ENCODE measurements at places on chromosomes 6 and 20.

GRCh38 chr6:165229216-165229615 lies 80.2 kb downstream of the C6orf118 start:
- no peak for DNase-seq

DNA sequence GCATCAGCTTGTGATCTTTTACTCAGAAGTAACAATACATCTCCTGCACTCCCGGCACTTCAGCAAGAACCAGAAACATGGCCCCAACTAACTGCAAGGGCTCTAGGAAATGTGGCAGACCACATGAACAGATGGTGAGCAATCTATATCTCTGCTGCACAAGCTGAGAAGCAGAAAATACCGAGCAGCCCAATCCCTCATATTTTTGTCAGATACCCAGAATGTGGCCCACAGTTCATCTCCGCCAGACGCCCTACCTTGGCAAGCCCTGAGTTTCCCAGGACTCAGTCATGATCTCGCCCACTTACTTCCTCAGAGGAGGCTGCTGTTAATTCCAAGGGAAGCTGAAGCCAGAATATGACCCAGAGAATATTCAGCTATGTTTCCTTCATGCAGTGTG lies 63.1 kb upstream of the PHACTR1 start:
- no peak for DNase-seq

DNA sequence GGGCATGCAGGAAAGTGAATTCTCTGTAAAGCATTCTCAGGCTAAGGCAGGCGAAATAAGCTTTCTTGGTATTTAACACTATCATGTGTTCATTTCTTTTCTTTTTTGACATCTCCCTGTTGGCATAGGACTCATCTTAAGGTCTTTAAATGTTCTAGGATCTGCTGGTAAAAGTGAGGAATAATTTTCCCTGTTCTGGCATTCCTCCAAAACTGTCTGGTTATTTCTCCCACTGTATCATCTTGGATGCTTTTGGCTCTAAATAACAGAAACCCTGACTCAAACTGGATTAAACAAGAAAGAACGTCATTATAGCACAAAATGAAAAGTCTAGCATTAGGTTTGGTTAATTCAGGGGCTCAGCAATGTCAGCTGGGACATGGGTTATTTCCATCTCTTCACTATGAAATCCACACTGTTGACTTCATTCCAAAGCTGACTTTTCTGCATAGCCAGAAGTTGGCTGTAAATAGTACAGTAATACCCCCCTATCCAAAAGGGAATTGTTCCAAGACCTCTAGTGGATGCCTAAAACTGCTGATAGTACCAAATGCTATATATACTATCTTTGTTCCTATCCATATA lies 37.9 kb upstream of the SNAP25 start:
- DNase-seq, result no peak

- DNase-seq, result peak; percentile 71
These were observed 11.2 kb downstream of the TLDC2 start for GRCh38 chr20:36886859-36887751.

GRCh38 chr20:37194621-37195417 lies 15.5 kb upstream of the MROH8 start:
- no peak for DNase-seq

GRCh38 chr20:32737371-32738223 lies 5.7 kb downstream of the COMMD7 start:
- DNase-seq, result no peak

- no peak for DNase-seq
These were observed 787 bp upstream of the RAB32 start for GRCh38 chr6:146542881-146543210.

DNA sequence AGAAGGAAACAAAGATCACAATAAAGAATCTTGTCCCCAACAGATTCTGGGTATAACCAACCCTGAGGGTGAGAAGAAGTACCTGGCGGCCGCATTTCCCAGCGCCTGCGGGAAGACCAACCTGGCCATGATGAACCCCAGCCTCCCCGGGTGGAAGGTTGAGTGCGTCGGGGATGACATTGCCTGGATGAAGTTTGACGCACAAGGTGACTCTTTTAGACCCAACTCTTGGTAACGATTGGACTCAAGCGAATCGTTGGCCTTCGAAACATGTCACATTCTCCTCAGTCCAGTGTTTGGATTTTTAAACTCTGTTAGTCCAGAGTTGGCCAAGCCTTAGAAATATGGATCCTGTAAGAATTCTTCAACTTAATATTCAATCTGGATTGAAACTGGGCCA lies 2.6 kb downstream of the PCK1 start:
- no peak for DNase-seq

DNA sequence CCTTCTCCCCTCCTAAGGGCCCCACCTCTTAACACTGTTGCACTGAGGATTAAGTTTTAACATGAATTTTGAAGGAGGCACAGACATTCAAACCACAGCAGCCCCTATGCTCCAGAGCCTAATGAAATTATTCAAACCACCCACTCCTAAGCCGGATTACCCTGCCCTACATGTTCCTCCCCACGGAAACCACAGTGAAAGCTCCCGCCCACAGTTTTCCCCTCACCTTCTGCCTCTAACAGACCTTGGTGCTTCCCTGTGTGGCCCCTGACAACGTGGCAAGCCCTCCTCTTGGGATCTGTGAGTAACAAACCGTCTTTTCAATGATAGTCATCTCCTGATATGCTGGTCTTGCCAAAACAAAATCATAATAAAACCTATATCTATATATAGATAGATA lies 74.8 kb downstream of the RIN2 start:
- DNase-seq, result no peak

GRCh38 chr20:38799203-38799602 lies 6.3 kb upstream of the PPP1R16B start:
- DNase-seq, result no peak

DNA sequence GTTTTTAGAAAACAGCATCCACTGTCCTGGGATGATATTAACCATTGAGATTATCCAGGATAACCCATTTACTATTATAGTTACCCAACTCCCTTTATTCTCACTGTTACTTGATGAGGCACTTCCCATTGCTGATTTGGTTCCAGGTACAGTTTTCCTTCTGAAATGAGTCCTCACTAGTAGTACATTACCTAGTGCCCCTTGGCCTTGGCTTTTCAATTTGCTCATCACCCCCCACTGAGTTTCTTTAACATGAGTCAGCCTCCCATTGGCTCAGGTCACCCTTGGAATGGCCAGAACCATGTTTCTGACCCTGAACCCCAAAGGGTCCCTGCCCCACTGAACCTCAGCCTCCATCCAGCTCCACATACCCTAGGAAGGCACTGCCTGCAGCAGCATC lies 28.4 kb downstream of the MDGA1 start:
- DNase-seq, result no peak

DNA sequence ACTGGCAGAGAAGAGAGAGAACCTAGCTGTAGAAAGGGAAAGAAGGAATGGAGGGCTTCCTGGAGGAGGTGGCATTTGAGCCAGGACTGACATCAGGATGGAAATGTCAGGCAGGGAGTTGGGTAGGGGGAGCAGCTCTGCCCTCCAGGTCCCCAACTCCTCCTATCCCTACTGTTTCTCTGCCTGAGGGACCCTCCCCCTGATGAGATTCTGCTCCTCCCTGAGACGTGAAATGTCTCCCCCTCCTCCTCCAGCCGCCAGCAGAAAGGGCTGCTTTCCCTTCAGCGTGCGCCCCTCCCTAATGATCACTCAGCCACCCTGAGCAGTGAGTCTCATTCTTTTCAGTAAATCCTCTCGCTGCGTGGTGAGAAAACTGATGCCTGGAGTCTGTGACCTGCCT lies 40.6 kb downstream of the HLA-DPB1 start:
- no peak for DNase-seq

GRCh38 chr20:52405417-52405816 lies 213.8 kb upstream of the ZFP64 start:
- no peak for DNase-seq

GRCh38 chr20:48147311-48147710 lies 362.0 kb upstream of the SULF2 start:
- no peak for DNase-seq

- DNase-seq, result no peak
These were observed 6.7 kb downstream of the XRN2 start for GRCh38 chr20:21309678-21310467.

- DNase-seq, result no peak
These were observed 164.7 kb upstream of the CCN2 start for GRCh38 chr6:132115714-132116366.

DNA sequence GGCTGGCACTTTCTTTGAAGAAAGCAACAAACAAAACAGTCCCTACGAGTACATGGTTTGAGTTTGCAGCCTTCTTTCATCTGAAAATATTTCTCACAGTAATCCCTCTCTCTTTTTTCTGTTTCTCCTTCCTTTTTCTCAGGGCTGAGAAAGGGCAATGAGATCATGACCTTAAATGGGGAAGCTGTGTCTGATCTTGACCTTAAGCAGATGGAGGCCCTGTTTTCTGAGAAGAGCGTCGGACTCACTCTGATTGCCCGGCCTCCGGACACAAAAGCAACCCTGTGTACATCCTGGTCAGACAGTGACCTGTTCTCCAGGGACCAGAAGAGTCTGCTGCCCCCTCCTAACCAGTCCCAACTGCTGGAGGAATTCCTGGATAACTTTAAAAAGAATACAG lies 80.7 kb upstream of the CLDN20 start:
- DNase-seq, result no peak

- DNase-seq, result no peak
These were observed 173.7 kb downstream of the PHACTR1 start for GRCh38 chr6:12890171-12890790.

DNA sequence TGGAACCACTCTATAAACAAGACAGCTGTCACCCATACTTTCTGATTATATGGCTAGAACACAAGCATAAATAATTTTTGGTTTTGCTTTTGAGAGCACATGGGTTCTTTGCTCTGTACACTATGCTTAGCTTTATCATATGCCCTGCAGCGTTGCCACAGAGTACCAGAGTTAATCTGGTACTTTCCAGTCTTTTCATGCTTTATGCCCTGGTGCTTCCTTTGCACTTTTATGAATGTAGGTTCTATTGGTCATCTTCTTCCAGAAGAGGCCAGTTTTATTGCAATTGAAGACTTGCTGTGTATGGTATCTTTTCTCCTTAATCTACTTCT lies 20.8 kb downstream of the SHLD1 start:
- no peak for DNase-seq

DNA sequence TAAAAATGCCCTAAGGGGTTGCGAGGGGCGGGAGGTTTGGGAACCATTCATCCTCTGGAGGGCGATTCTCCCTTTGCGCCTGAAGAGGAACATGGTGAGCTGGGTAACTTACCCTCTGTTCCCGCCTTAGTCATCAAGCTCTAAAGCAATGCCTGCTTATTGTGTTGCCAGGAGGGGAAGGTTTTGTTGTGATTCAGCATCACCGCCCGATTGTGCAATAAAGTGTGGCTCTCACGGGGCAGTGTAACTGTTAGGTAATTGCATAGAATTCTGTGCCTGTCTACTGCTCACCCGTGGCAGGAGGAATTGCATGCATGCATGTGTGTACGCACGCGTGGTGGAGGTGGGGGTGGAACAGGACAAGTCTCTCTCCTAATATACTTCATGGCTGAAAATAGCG lies 95.5 kb upstream of the AGPAT4 start:
- no peak for DNase-seq

- no peak for DNase-seq
These were observed 7.5 kb downstream of the DEF6 start for GRCh38 chr6:35305117-35305516.

DNA sequence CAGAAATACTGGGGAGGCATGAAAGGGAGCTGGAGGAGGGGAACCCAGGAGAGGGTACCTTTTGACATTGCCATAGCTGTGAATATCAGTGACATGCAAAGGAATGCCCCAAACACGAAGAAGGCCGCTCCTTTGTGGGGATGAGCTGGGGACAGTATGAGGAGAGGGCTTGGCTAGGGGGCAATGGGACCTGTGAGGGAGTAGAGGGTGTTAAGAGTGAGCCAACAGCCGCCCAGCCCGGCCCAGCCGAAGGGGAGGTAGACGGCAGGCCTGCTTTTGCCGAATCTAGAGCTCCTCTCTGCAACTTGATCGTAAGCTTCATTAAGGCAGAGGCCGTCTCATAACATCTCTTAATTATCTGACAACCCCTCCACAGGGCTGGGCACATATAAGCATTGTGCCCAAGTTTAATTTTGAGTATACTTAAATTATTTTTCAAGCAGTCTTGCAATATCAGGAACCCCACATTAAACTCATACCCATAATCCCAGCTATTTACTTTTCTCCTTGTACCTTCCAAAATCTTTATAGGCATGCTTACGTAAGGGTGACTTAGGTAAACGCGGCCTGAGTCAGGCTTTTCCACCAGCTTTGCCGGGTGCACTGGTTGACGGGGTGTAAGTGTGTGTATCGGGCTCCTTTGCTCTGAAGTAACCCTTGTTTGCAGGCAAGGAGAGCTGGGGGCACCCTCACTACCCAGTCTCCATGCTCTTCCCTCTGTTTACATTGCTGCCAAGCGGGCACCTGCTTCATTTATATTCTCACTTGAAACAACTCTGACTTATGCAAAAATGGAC lies 24.9 kb upstream of the VEGFA start:
- no peak for DNase-seq

DNA sequence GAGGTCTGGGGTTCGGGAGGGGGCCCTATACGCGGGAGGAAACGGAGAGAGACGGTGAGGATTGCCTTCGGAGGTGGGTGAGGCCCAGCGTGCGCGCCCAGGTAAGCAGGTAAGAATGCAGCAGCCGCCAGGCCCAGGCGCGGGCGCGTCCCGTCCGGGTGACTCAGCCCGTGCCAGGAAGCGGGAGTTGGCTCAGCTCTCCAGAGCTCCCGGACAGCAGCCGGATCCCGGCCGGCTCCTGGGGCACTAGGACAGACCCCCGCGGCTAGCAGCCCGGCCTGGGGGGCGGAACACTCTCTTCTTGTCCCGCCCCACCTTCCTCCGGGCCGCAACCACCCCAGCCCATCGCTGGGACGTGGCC lies 1.5 kb upstream of the MDFI start:
- peak; percentile 11 for DNase-seq

- no peak for DNase-seq
These were observed 162.7 kb downstream of the SOBP start for GRCh38 chr6:107652526-107653182.

GRCh38 chr20:46767127-46767761 lies 57.8 kb downstream of the SLC2A10 start:
- peak; percentile 49 for DNase-seq

DNA sequence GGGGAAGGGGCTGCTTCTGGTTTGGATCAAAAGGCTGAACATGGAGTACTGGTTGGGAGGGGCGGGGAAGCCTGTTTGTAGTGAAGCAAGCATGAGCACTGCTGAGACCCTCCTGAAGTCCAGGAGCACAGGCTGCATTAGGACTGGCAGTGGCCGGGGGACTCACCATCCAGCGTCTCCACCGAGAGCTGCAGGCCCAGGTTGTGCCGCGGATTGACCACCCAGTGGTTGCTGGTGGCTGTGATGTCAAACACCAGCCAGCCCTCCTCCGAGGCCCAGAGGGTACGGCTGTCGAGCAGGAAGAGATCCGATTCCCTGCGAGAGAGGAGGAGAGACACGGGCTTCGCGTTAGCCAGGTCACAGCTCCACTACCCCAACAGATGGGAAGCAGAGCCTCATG lies 64.1 kb downstream of the BMP7 start:
- DNase-seq, result no peak

DNA sequence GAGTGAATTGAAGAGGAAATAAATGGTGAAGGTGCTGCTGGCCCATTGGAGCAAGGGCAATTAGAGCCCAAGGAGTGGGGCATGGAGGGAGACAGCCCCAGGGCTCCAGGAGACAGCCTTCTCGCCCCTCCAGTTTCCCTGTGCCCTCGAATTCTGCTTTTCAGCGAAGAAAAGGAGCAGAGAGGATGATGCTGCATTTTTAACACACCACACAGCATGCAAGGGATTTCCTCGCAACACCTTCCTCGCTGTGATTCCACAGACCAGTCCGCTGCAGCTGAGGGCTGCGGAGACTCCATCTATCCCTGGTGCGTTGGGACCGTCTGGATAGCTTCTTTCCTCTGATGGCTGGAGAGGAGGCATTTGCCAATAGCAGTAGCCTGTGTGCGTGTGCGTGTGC lies 41.7 kb downstream of the PTCHD4 start:
- DNase-seq, result no peak

All from NCI-H460 (cell line).